CD4-positive, alpha-beta T cell (primary cell): ENCODE measurements at places on chromosomes 13 and 19.

DNA sequence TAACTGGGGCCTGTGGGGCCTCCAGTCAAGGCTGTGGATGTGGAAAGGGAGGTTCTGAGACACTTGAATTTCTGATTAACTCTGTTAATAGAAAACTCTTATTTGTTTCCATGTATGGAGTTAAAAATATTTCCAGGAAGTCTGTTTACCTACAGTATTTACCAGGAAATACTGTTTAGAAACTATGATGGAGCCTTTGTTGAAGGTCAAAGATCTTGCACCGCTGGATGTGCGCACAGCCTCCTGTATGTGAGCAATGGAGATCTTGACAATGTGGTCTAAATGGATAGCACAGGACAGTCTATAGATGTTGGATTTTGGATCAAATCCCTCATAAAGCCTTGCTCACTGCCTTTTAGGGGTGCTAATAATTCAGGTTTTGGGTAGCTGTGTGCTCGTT lies 268.4 kb downstream of the DLEU7 start:
- DNase-seq, result no peak

GRCh38 chr19:41821003-41821735 lies 23.3 kb downstream of the LYPD4 start:
- peak; percentile 21 for DNase-seq

DNA sequence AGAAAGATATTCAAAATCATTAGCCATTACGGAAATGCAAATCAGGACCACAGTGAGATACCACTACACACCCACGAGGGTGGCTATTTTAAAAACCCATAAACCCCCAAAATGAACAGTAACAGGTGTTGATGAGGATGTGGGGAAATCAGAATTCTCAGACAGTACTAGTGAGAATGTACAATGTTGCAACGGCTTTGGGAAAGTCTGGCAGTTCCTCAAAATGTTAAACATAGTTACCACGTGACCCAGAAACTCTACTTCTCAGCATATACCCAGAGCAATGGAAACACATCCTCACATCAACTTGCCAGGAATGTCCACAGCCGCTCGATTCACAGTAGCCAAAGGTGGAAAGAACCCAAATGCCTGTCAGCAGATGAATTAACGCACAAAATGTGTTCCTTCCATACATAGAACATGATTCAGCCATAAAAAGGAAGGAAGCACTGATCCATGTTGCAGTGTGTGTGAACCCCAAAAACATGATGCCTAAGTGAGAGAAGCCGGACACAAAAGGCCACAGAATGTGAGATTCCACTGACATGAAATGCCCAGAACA lies 7.0 kb downstream of the PLVAP start:
- DNase-seq, result no peak

DNA sequence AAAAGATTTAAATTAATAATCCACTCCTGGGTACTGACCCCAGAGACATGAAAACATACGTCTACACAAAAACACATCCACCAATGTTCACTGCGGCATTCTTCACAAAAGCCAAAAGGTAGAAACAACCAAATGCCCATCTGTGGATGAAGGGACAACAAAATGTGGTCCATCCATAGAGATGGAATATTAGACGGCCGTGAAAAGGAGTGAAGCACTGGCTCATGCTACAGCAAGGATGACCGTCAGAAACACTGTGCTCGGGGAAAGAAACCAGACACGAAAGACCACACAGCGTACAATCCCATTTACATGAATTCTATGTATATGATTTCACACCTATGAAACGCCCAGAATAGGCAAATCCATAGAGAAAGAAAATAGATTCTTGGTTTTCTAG lies 6.1 kb downstream of the RDH13 start:
- no peak for DNase-seq

DNA sequence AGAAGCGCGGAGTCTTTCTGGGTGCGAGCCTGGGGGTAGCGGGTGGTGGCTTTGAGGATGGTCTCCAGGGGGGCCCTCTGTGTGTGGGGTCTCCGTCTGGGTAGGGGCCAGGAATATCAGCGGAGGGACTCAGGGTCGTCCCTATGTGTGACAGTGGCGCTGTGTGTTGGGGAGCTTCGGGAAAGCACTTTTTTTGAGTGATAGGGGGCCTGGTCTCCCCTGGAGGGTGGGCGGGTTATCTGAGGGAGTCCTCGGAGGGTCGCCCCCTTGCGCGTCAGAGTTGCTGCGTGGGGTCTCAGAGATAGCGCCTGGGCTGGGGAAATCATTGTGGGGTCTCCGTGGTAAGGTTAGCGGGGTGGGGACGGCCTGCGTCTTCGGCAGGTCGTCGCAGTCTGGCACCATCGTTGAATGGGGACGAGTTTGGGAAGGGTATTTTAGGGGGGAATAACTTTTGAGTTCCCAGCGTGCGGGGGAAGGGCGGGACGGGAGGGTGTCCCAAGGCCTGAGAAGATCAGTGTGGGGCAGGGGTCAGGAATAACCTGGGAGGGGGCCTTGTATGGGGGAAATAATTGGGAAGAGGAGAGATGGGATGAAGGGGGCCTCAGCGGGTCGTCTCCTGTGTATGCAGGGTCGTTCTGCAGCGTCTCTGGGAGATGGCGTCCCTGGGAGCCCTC lies 857 bp downstream of the IER2 start:
- no peak for DNase-seq

GRCh38 chr19:34974646-34975045 lies 10.6 kb upstream of the ZNF792 start:
- DNase-seq, result no peak

DNA sequence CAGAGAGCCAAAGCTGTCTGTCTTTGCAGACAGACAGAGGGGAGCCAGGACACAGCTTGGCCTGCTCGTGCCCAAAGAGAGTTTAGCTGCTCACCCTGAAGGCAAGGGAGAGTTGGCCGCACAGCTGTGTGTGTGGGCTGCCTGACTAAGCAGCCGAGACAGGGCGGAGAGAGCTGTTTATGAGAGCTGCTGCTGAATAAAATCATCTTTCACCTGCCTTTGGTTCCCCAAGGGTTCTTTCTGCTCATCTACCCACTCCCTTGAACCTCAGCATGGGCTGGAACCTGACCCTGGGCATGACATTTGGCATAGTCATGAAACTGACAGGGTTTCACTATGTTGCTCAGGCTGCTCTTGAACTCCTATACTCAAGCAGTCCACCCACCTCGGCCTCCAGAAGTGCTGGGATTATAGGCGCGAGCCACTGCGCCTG lies 98.2 kb downstream of the RBM26 start:
- no peak for DNase-seq

DNA sequence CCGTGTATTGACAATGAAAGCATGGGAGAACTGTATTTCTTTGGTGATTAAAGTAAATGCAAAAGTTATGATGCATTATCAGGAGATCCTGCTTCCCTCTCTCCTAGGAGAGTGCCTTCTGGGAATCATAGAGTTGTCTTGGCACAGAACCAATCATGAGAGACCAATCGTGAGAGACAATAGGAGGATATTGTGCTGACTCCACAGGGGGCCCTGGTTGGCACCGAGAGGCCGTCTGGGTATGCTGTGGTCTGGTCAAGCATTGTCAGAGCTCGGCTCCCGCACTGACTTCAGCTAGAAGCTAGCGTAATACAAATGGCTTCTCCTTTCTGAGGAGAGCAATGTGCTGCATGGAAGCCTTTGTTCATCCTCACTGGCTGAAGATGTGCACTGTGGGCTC lies 131.5 kb upstream of the GJB6 start:
- DNase-seq, result no peak

DNA sequence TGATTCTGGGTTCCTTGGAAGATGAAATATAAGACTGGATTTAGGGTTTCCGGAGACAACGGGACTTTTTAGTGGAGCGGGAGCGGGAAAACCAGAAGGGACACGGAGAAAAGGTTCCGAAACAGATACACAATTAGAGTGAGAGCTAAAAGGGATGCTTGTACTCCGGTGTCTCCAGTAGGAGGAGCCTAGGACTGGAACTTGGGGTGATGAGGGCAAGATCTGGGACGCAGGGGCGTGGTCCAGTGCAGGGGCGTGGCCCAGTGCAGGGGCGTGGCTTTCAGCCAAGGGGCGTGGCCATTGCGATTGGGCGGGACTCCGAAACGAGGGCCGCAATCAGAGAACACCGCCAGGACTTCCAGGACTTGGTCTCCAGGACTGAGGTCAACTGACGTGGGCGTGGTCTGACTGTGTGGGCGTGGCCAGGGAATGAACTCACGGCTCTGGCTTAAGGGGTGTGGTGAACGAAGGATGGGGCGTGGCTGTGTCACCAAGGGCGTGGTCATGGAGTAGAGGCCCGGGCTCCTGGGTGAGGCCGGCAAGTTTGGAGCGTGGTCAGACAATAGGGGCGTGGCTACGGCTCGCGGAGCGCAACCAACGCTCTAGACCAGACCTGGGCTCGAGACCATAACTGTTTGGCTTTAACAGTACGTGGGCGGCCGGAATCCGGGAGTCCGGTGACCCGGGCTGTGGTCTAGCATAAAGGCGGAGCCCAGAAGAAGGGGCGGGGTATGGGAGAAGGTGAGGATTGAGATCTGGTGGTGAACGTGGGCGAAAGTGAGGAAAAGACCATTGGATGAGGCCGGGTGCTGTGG lies at the start of gene DKKL1:
TSS of gene DKKL1 (plus strand) at position 610 of the 815 bp plus-strand sequence. CDS start at position 732, 122 bp downstream.
- DNase-seq, result peak; percentile 83

GRCh38 chr19:11693505-11694499 lies 44.9 kb downstream of the ZNF823 start:
- no peak for DNase-seq

DNA sequence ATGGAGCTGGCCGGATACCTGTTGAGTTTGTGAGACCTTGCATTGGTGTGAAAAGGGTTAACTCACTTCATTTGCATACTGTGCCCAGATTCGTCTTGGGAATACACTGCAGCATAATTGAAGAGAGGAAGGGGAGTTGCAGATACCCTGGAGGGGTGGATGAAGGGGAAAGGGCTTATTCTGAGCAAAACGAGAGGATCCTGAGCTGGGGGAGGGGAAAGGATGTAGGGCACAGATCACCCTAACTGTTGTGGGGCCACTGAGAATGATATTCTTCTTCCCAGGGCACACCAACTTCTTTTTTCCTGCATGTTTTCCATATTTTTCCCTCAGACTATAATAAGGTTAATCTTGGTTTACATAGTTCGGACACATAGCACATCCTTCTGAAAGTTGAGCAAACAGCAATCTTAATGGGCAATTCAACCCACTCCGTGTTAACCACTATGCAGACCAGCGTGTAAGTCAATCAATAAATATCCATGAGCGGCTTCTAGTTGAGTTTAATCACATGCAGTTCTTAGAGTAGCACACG lies 11.7 kb upstream of the PTPRS start:
- DNase-seq, result no peak

DNA sequence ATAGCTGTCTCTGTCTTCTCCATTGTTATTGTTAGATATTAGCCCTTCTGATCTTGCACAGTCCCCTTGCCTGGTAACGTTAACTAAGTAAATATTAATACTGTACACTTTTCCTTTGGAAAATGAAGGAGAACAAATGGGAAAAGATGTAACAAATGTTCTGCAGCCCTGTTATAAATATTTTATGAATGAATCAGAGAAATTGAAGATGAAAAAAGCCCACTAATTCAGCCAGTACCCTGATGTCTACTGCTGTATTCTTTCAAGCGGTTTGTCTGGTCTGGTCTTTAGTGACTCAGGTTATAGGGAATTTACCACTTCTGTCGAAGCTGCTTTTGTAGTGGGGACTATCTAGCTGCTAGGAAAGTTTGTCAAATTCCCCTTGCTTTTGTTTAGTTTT lies 121.0 kb downstream of the COG6 start:
- no peak for DNase-seq

GRCh38 chr13:99191900-99192399 lies 8.7 kb upstream of the UBAC2 start:
- no peak for DNase-seq

DNA sequence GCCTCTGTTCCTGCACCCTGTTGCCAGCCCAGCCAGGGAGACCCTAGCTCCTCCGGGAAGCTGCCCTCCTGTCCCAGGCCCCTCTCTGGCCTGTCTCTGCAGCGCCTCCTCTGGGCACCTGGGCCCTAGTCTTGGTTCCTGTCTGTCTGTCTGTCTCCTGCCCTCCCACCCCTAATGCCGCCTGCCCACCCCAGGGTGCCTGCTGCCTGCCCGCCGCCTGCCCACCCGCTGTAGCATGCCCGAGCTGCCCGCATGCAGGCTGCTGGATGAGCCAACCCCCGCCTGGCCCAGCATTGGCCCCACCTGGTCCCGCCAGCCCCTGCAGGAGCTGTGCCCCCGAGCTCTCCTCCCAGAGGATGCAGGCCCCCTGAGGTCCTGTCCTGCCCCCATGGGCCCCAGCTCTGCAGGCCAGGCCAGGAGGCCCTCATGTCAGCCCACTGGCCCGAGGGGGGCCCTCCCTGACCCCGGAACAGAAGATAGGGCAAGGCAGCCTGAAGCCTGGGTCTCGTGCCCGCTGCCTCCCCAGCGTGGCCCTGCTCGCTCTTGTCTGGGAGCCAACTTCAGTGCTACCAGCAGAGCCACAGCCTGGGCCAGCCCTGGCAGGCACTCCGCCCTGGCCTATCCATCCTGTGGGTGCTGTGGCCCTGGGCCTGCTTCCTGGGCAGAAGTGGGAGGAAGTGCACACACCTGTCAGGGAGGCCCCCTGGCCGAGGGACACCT lies 5.2 kb downstream of the MAP2K7 start:
- no peak for DNase-seq

- peak; percentile 6 for DNase-seq
Observed at GRCh38 chr13:29472332-29472961, 123.0 kb downstream of the SLC7A1 start.

DNA sequence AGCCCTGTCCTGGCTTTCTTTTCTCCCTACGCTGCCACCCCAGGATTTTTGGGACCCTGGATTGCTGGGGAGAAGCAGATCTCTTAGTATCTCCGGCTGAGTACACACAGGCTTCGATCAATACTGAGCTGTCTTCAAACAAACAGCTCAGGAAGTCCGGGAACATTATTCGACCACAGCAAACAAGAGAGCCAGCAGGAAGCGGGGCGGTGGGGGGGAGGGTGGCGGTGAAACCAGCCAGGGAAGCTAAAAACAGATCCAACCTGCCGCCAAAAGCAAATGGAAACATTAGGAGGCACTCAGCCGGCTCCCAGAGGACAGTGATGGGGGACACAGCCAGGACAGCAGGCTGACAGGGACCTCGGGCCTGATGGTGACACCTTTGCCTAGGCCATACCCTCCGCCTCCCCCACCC lies 12.2 kb upstream of the BCAM start:
- peak; percentile 4 for DNase-seq

- no peak for DNase-seq
Observed at GRCh38 chr19:42113641-42114348, 18.5 kb downstream of the POU2F2 start.

DNA sequence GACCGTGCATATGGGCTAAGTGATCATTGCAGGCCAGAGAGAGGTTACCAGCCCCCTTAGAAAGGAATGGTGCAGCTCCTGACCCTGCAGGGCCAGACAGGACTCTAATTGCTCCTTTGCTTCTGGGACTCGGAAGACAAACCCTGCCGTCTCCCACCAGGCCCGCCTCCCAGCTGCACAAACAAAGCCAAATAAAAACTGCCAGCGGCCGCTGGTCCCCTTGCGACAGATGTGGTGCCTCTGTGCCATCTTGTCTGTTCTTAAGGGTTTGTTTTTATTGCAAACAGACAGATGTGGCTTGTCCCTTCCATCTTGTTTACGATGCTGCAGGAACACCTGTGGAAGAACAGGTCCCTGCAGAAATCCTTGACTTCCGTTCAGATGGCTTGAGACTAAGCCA lies 434.4 kb upstream of the TSHZ3 start:
- DNase-seq, result no peak

- DNase-seq, result no peak
Observed at GRCh38 chr19:38196245-38196837, 27.7 kb downstream of the DPF1 start.
